ENCODE measurements at places on chromosomes 3 and 15.
A peak's percentile ranks its signal among the peaks of the same experiment; 100 is the strongest.

GRCh38 chr15:42498212-42499068 is 3.0 kb downstream of the SNAP23 start:
- H3K27ac ChIP-seq, result no peak overlapping the region
- no peak overlapping the region for H3K4me3 ChIP-seq
- peaks cover 27% of the 10 kb centered on the region for H3K36me3 ChIP-seq
- H3K27me3 ChIP-seq, result no peaks in the 10 kb centered on the region
- DNase-seq, result no peak
- peaks cover 11% of the 10 kb centered on the region for H3K4me1 ChIP-seq

DNA sequence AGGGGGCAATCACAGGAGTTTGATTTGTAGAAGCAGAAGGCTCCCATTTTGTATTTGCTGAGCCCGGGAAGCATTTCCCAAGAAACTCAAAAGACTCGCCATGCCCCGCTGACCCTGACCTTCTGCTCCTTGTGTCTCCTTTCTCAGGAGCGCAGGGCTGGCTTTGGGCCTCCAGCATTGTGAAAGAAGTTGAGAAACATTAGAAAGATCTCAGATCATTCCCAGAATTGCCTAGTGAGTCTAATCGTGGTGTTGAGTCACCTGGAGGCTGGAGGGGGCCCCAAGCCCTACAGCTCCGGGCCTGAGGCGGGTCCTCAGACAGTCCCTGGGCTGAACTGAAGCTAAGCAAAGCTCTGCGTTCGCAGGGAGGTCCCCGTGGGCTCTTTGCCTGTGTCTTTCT is 10.9 kb upstream of the PIGZ start:
- DNase-seq, result no peak
- H3K27me3 ChIP-seq, result peaks cover 22% of the 10 kb centered on the region
- H3K4me1 ChIP-seq, result no peaks in the 10 kb centered on the region
- H3K27ac ChIP-seq, result no peak overlapping the region
- H3K4me3 ChIP-seq, result no peak overlapping the region

GRCh38 chr3:147699175-147699838 is 290.1 kb downstream of the ZIC1 start:
- DNase-seq, result peak; percentile 24
- H3K4me1 ChIP-seq, result peaks cover 33% of the 10 kb centered on the region

- no peak for DNase-seq
- H3K27me3 ChIP-seq, result no peaks in the 10 kb centered on the region
- peaks cover 10% of the 10 kb centered on the region for H3K4me1 ChIP-seq
- H3K36me3 ChIP-seq, result no peaks in the 10 kb centered on the region
- H3K27ac ChIP-seq, result no peak overlapping the region
Observed at GRCh38 chr3:66048051-66048395, 9.3 kb upstream of the MAGI1 start.

GRCh38 chr3:48927928-48928327 is 9.3 kb downstream of the ARIH2 start:
- H3K27me3 ChIP-seq, result no peaks in the 10 kb centered on the region
- H3K27ac ChIP-seq, result no peak overlapping the region
- H3K4me1 ChIP-seq, result peaks cover 50% of the 10 kb centered on the region
- no peak overlapping the region for H3K4me3 ChIP-seq
- H3K36me3 ChIP-seq, result peaks cover 61% of the 10 kb centered on the region

DNA sequence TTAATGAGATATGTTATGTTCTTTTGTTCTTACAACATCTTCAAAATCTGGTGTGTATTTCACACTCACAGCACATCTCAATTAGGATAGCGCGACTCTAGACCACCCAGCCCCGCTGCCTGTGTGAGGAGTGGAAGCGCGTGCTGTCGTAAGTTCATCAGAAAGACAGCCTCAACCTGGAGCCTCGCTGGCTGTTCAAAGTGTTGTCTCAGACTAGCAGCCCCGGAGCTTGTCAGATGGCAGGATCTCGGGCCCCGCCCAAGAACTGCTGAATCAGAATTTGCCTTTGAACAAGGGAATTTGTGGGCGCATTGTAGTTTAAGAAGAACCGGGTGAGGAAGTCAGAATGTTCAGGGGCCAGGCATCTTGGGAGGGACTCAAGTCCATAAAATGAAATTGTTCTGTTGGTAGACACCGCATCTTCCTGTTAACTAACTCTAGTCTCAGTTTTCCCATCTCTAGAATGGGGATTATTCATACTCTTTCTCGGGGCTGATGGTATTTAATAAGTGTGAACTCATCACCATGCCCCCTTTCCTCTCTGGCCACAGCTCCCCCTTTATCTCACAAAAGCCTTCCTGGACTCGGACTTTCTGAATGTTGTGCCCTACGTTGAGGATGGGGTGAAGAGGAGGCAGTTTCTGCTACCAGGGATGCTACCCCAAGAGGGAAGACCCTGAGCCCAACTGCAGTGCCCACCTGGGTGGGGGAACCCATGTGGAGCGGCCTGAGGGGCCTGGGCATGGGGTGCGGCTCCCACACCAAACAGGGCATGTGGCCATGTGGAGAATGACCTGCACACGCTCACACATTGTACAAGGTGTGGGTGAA is 40.4 kb downstream of the BHLHE40 start:
- no peaks in the 10 kb centered on the region for H3K27me3 ChIP-seq
- no peak overlapping the region for H3K4me3 ChIP-seq
- DNase-seq, result no peak

DNA sequence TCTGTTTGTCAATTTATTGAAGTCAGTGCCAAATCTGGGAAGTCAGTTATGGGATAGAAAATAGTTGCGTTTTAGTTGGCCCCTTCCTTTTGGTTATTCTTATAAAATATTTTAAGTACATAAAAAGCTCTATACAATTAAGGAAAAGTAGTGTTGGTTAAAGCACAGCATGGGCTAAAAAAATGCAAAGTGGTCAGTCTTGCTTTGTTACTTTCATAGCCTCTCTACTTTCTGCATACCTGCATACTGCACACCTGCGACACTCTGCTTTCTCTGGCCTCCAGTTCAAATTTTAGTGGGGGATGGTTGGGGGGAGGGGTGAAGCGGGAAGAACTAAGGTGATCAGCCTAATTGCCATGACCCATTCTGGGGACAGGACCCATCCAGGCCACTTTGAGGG is 21.8 kb upstream of the SHC4 start:
- H3K4me1 ChIP-seq, result peaks cover 20% of the 10 kb centered on the region
- peaks cover 7% of the 10 kb centered on the region for H3K36me3 ChIP-seq
- no peak for DNase-seq
- H3K27ac ChIP-seq, result no peak overlapping the region
- no peak overlapping the region for H3K4me3 ChIP-seq

DNA sequence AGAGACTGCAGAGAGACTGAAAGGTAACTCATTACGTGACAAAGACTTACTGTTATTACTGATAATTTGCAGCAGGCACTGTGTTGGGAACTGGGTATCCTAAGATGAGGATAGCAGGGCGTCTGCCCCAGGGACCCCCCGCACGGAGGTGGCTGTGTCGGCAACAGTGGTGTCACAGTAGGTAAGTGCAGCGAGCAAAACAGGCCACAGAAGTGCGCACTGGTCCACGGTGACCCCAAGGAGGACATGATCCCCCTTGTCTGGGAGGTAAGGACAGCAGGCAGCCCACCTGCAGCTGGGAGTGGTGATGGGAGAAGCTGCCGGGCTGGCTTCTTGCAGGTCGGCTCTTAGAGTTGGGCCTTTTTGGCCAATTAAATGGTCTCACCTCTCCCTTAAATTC is 82.9 kb downstream of the FAM43A start:
- peaks cover 10% of the 10 kb centered on the region for H3K36me3 ChIP-seq
- H3K4me3 ChIP-seq, result peak overlapping the region; percentile 74
- DNase-seq, result no peak
- H3K27ac ChIP-seq, result peak overlapping the region; percentile 39

- no peak overlapping the region for H3K27ac ChIP-seq
- peaks cover 18% of the 10 kb centered on the region for H3K36me3 ChIP-seq
- H3K27me3 ChIP-seq, result no peaks in the 10 kb centered on the region
- H3K4me1 ChIP-seq, result no peaks in the 10 kb centered on the region
- no peak for DNase-seq
Observed at GRCh38 chr3:122719273-122719921, 38.8 kb downstream of the PARP14 start.

DNA sequence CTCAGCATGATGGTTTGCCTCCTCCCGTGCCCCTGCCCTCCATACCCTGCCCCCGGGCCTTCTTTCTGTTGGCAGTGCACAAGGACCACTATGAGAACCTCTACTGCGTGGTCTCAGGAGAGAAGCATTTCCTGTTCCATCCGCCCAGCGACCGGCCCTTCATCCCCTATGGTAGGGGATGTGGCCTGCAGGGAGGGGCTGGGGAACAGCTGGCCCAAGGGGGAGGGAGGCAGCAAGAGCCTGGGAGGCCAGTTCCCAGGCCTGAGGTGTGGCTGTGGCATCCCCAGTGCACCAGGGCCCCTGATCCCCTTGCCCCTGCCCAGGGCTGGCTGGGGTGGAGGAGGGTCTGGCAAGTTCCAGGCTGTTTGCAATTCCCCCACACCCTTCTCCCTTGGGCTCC is 2.6 kb upstream of the PLA2G4B start:
- no peak for DNase-seq
- no peak overlapping the region for H3K27ac ChIP-seq

DNA sequence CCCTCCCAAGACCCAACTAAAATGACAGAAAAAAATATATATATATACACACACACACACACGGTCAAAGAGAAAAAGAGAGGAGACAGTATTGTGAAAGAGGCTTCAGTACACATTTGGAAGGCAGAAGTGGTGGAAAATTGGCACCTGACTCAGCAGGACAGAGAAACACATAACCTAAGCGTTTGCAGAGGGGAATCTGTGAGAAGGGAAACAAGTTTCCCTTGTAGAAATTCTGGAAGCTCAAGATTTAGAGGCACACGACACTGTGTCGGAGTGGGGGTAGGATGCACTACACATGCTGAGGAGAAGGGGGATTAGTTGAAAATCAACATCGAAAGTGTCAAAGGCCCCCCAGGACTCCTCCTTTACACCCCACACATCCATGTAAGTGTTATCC is 53.1 kb downstream of the PAK2 start:
- peaks cover 35% of the 10 kb centered on the region for H3K4me1 ChIP-seq
- DNase-seq, result peak; percentile 31
- peak overlapping the region; percentile 16 for H3K4me3 ChIP-seq

GRCh38 chr15:49185473-49185872 is 15.4 kb downstream of the GALK2 start:
- no peaks in the 10 kb centered on the region for H3K27me3 ChIP-seq
- DNase-seq, result no peak
- H3K27ac ChIP-seq, result no peak overlapping the region
- no peaks in the 10 kb centered on the region for H3K4me1 ChIP-seq
- no peaks in the 10 kb centered on the region for H3K36me3 ChIP-seq
- H3K4me3 ChIP-seq, result no peak overlapping the region

DNA sequence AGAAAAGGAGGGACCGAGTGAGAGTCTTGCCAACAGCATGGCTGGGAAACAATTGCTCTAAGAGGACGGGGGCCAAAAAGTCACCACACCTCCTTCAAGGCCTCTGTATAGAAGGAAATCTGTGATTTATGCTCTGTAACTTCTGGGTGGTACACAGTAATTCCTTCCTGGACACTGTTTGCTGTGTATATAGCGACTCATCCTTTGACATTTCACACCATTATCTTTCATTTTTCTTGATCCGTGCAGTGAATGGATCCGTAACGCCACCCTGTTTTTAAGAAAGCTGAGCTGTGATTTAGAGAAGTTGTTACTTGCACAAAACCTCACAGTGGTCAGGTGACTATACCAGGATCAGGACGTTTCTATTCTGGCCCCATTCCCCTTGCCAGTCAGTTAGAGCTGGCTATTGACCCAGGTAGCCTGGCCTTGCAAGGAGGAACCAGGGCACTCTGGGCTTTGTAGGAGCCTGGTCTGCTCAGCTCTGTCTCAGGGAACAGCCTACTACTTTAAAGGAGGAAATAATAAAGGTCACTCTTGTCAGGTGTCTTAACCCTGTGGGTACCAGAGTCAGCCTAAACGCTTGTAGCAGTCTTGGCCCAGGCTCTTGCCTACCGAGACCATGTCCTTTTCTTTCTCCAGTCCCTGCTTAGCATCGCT is 86.5 kb upstream of the MYZAP start:
- peak overlapping the region; percentile 48 for H3K4me3 ChIP-seq
- H3K27ac ChIP-seq, result peak overlapping the region; percentile 100
- H3K4me1 ChIP-seq, result peaks cover 67% of the 10 kb centered on the region

GRCh38 chr15:58931987-58932588 is 1.4 kb downstream of the SLTM start:
- H3K4me1 ChIP-seq, result peaks cover 8% of the 10 kb centered on the region
- H3K27me3 ChIP-seq, result no peaks in the 10 kb centered on the region
- peak overlapping the region; percentile 96 for H3K4me3 ChIP-seq
- peaks cover 59% of the 10 kb centered on the region for H3K36me3 ChIP-seq

- H3K4me3 ChIP-seq, result no peak overlapping the region
- H3K36me3 ChIP-seq, result no peaks in the 10 kb centered on the region
- DNase-seq, result no peak
- no peaks in the 10 kb centered on the region for H3K27me3 ChIP-seq
- no peak overlapping the region for H3K27ac ChIP-seq
Observed at GRCh38 chr3:64398476-64398875, 173.2 kb upstream of the PRICKLE2 start.

GRCh38 chr3:139928708-139929505 is 6.1 kb upstream of the CLSTN2 start:
- DNase-seq, result no peak
- H3K27me3 ChIP-seq, result peaks cover 49% of the 10 kb centered on the region
- H3K27ac ChIP-seq, result no peak overlapping the region
- no peaks in the 10 kb centered on the region for H3K4me1 ChIP-seq

GRCh38 chr3:1251282-1252060 is 158.6 kb downstream of the CNTN6 start:
- no peak overlapping the region for H3K4me3 ChIP-seq
- H3K36me3 ChIP-seq, result no peaks in the 10 kb centered on the region
- no peaks in the 10 kb centered on the region for H3K27me3 ChIP-seq
- DNase-seq, result no peak

DNA sequence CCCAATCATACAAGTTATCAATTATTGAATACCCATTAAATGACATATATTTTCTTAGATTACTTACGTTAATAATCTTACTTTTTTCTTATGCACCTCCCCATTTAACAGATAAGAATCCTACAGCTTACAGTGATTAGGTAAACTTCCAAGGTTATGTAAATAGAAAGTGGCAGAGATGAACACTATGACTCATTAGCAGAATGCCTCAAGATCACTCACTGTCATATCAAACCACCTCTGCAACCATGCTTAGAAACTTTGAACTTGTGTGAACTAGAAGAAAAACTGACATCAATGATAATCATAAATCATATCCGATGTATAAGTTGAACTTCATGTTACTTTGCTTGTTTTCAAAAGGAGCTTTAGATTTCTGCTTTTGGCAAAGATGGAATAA is 911.6 kb upstream of the ARPP21 start:
- H3K4me3 ChIP-seq, result no peak overlapping the region
- DNase-seq, result no peak
- no peaks in the 10 kb centered on the region for H3K4me1 ChIP-seq
- H3K27ac ChIP-seq, result no peak overlapping the region
- no peaks in the 10 kb centered on the region for H3K36me3 ChIP-seq

GRCh38 chr15:38886315-38887163 is 321.9 kb upstream of the RASGRP1 start:
- no peak for DNase-seq
- no peaks in the 10 kb centered on the region for H3K27me3 ChIP-seq
- peaks cover 5% of the 10 kb centered on the region for H3K36me3 ChIP-seq
- no peak overlapping the region for H3K4me3 ChIP-seq
- no peak overlapping the region for H3K27ac ChIP-seq
- peaks cover 20% of the 10 kb centered on the region for H3K4me1 ChIP-seq
